ENCODE measurements at places on chromosomes 1 and 21.

DNA sequence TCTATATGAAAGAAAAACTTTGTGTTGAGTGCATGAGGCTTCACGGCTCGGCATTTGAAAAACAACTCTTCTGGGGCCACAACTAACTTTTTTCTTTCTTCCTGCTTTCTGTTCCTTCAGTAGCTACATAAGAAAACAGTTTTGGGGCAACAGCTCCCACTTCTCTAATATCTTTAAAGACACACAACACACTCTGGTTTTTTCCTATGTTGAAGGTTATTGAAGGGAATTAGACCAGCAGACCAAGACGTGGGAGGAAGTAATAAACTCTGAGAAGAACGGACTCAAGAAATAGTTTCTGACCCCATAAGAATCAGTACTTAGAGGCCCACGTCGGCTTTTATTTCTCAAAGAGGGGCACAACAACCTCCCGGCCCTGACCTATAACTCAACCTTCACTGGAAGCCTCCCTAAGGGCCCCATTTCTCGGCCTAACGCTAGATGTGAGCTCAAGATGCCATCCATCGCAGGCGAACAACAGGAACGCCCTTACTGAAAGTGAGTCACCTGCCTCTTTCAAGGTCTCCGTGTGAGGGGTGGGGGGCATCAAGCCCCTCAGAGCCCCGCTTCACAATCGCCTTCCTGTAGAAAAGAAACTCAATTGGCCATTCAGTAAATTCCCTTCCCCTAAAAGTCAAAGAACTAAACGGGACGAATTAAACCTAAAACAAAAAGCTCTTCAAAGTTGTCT lies 844 bp downstream of the ZMYM6 start:
- DNase-seq, result no peak

- no peak for DNase-seq
These were observed 82.4 kb downstream of the FAF1 start for GRCh38 chr1:50877641-50878040.

GRCh38 chr1:245361065-245361464 lies 206.3 kb downstream of the KIF26B start:
- DNase-seq, result no peak

DNA sequence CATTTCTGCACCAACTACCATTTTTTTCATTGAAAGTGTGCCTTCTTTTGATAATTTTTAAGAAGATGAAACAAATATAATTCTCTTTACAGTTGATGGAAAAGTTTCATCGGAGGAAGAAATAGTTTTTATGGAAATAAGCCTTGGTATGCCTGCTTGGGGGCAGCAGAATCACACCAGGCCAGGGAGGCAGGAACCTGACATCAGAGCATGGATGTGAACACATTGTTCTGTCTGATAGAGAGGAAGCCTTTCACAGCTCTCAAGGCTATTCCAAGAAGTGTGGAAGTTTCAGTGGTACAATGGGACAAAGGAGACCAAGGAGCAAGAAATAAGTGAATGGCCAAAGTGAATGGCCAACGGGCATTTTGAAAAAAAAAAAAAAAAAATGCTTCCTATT lies 162.2 kb upstream of the KCNK2 start:
- no peak for DNase-seq

- no peak for DNase-seq
These were observed 3.8 kb upstream of the PARS2 start for GRCh38 chr1:54768093-54768492.

GRCh38 chr21:39353295-39353694 lies 4.4 kb upstream of the HMGN1 start:
- no peak for DNase-seq

DNA sequence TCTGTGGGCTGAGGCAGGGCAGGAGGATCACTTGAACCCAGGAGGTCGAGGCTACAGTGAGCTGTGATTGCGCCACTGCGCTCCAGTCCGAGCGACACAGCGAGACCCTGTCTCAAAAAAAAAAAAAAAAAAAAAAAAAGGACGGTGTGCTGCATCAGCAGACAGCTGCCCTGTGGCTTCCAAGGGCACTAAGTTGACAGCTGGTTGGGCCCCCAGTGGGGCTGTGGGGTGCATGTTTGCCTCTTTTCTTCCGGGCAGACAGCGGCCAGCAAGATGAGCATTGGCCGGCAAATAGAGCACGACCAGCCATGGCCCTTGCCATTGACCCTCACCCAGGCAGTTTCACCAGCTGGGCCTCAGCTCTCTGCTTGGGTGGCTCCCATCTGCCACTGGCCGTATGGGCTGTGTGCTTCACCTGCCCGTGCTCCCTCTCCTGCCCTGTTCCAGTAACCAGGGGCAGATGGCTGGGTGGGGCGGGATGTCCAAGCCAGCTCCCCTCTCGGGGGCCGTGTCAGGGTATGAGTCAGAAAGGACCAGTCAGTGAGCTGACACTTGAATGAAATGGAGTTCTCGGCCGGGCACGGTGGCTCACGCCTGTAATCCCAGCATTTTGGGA lies 12.3 kb upstream of the SLC25A34 start:
- DNase-seq, result no peak
